Melanocyte of skin (primary cell): ENCODE measurements at places on chromosomes 5 and 9. TPM values are rescaled to one million over a fixed set of nuclear protein-coding genes. Genes with fewer than 3 reads are reported as not detected.

PRR7 gene
- total RNA-seq = 23.1 and 33.8 TPM in 2 replicates

SLC36A3 gene
- not detected in 2 replicates for total RNA-seq

EGR1 gene
- under 0.01 and 0.73 TPM in 2 replicates for total RNA-seq

MCTP1 gene
- 18.5 and 43.7 TPM in 2 replicates for total RNA-seq

GABRA1 gene
- total RNA-seq = not detected in 2 replicates

RPP25L gene
- 15.8 and 23.3 TPM in 2 replicates for total RNA-seq
